ENCODE measurements at places on chromosomes 2 and 18. TPM values are rescaled to one million over a fixed set of nuclear protein-coding genes. Genes with fewer than 3 reads are reported as not detected.

Gene SRD5A2
- polyA plus RNA-seq: not detected

Gene ASB18
- not detected for polyA plus RNA-seq

Gene FAM237A
- not detected for polyA plus RNA-seq

DNA sequence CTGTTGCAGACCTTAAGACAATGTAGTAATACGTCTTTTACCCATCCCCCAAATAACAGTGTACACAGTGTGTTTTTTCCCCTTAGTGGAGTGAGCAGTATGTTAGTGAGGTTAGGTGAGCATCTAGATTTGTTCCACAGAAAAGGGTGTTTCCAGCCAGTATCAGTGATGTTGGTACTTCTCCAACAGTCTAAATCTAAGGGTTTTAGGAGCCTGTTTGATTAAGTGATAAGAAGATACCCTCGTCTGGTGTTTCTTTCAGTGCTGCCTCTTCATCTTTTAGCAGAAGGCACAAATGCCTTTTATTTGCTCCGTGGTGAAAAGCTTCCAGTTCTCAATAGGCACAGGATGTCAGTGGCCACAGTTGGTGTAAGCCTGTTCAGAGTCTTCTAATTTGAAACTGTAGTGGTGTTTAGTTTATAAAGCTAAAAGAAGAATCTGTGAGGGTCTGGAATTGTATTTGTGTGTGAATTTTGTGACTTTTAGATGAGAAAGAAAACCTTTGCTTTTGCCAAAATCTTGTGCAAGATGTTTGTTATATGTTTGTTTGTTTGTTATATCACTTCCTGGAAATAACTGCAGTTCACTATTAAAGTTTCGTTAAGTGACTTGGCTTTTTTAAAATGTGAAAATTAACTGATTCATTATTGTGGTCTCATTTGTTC lies 71.2 kb downstream of the MAP4K4 start:
- peak overlapping the region; percentile 49 for H3K4me3 ChIP-seq
- peak overlapping the region; percentile 47 for H3K27ac ChIP-seq
- peaks cover 72% of the 10 kb centered on the region for H3K4me1 ChIP-seq
- DNase-seq: peak; percentile 60
- no peaks in the 10 kb centered on the region for H3K27me3 ChIP-seq

DNA sequence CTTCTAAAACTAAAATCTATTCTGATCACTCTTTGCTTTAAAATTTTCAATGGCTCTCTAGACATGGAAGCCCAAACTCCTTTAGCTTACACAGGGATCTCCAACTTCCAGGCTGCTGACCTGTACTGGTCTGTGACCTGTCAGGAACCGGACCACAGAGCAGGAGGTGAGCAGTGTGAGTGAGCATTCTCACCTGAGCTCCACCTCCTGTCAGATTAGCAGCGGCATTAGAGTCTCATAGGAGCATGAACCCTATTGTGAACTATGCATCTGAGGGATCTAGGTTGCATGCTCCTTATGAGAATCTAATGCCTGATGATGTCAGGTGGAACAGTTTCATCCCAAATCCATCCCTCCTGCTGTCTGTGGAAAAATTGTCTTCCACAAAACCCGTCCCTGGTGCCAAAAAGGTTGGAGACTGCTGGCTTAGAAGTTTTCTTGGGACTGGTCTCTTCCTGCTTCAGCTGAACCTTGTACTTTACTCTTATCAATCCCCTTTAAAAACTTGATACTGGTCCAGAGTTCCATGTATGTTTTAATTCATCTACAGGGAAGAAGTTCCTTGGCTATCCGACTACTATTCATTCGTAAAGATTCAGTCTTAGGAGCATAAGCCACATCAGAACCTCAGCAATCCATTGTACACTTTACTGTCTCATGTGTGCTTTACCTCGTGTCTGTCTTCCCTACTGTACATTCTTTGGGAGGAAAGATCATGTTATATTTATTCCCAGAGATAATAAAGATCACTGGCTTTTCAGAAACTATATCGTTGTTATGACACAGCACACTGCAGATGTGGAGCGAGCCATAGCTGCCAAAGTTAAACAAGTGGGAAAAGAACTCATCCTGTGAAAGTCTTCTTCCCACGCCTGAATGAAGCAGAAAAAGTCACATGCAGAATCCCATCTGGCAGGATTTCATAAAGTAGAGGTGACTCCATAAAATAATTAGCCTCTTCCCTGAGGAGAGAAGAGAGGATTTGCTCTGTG lies 183.8 kb downstream of the LRATD1 start:
- H3K4me3 ChIP-seq: no peak overlapping the region
- no peak overlapping the region for H3K27ac ChIP-seq
- H3K4me1 ChIP-seq: no peaks in the 10 kb centered on the region
- no peak for DNase-seq
- H3K27me3 ChIP-seq: no peaks in the 10 kb centered on the region

DNA sequence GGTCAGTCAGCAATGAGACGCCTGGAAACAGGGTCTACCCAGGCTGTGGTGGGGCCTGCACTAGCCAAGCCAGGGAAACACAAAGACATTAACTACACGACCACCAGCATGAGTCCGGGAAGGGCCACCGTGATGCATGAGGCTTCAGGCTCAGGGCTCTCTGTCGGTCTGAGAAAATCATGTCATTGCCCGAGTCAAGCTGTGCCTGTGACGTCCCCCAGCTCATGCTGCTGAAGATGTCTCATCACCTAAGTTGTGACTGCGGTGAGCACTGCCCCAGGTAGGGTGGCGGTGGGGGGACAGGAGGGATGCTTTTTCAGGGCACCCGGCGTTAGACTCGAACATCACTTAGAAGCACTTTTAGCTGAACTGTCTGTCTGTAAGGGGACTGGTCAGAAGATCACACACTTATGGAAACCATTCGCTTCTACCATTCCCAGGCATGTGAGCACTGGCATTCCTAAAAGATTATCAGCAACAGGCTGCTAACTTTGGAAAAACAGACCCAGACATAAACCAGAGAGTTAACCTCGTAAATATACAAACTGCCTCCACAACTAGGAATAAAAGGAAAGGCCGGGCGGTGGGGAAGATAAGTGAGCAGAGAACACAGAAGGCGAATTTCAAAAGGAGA lies 234.5 kb downstream of the HDAC4 start:
- no peak overlapping the region for H3K27ac ChIP-seq
- DNase-seq: no peak
- no peak overlapping the region for H3K4me3 ChIP-seq
- no peaks in the 10 kb centered on the region for H3K27me3 ChIP-seq

DNA sequence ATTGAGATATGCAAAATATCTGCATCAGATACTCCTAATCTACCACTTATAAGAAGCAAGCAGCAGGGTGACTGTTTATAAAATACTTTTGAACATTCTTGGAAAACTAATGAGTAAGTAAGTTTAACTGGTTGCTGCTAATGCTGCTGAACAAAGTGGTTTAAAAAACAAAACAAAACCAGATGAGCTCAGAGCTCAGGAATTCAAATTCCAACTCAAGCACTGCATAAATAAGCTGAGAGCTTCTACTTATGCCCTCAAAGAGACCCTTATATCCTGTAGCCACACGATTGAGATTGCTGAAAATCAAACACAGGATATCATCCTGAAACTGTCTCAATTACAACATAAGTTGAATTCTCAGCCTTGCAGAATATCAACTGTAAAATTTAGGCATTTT lies 62.3 kb upstream of the NYAP2 start:
- no peaks in the 10 kb centered on the region for H3K27me3 ChIP-seq
- no peak for DNase-seq
- no peak overlapping the region for H3K4me3 ChIP-seq

DNA sequence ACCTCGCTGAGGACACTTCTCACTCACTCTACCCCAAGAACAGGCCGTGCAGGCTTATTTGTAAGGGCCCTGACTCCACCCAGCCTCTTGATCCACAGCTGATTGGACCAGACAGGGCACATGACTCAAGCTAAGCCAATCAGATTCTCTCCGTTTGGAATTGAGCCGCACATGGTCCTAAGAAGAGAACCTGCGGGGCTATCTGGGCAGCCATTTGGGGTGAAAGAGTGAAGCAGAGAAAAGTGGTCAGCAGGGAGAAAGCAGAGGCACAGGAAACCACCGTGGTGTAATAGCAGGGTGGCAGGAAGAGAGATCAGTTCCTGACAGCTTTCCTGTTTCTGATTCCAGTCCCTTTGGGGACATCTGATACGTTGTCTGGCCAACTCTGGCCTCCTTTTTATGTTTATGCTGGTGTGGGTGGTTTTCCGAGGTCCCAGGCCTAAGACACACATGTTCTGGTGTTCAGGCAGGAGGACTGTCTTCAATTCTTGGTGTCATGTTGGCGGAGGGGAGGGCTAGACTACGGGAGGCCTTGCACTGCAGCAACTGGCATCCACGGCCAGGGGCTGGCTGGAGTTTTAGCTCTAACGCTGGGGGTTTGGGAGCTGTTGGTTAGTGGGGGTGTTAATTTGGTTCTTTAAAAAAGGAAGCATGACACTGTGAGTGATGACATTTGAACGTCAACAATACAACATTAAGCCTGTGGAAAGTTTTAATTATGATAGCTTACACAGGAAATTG lies 26.1 kb upstream of the SPTBN1 start:
- no peak for DNase-seq
- H3K4me3 ChIP-seq: no peak overlapping the region
- H3K4me1 ChIP-seq: peaks cover 3% of the 10 kb centered on the region

DNA sequence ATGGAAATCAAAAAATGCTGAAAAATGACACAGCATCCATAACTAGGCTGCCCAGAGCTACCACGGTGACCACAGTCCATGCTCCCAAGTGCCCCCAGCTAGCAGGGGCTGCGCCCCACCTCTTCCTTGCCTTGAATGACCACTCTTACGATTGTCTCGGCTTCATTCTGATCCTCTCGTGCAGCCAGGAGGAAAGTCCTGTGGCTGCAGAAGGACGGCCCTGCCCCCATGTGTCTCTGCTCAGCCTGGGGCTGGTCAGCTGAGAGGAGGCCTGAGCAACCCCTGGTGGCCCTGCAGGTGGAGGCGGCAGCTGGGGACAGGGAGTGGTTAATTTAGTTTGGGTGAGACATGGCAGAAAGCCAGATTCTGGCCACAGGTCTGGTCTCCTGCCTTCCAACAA lies 54.3 kb downstream of the KCNF1 start:
- no peaks in the 10 kb centered on the region for H3K4me1 ChIP-seq
- DNase-seq: no peak
- H3K36me3 ChIP-seq: no peaks in the 10 kb centered on the region
- H3K4me3 ChIP-seq: no peak overlapping the region
- no peak overlapping the region for H3K27ac ChIP-seq

- no peak overlapping the region for H3K4me3 ChIP-seq
- H3K4me1 ChIP-seq: no peaks in the 10 kb centered on the region
These were observed 122.4 kb downstream of the SETBP1 start for GRCh38 chr18:44803019-44803650.

DNA sequence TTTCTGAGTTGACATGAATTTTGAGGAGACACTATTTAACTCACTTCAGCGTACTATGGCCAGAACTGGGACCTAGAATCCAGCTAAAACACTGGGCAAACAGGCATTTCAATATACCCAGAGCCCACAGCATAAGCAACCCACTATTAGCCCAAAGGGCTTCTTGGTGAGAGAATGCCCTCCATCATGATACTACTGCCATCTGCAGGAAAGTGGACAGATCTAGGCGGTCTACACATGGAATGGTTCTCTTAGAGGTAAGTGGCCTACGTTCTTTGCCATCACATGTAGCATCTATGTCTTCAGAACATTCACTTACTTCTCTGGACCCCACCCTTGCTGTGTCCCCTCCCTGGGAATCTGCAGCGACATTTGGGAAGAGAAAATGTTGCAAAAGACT lies 181.3 kb upstream of the LINC00305 start:
- DNase-seq: no peak
- no peaks in the 10 kb centered on the region for H3K36me3 ChIP-seq
- H3K4me1 ChIP-seq: no peaks in the 10 kb centered on the region
- H3K27ac ChIP-seq: no peak overlapping the region
- H3K4me3 ChIP-seq: no peak overlapping the region

DNA sequence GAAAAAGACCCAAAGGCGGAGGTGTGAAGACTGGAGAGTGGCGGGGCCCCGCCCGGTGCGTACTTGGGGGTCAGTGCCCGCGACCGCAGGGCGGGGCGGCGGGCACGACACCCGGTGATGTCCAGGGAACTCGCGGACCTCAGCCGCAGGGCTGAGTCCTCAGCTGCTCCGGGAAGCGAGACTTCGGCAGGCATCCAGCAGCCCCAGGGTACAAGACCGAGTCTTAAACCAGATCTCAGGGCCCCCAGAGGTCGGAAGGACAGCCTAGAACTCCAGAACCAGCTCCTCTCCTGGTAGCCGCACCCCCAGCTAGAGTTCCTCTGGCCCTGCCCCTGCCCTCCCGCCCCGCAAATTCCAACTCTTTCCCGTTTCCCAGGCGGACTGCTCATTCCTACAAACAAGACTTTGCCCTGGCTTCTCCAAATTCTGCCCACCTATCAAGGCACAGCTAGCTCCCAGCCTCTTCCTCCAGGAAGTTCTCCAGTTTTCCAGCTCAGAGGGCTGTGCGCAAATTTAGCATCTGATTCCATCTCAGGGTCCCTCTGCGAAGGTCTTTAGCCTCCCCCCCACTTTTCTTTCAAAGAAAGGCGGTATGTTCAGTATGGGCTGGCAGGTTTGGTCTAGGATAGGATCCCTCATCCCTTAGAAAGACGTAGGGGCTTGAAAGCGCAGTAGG lies 26.0 kb upstream of the NOTO start:
- peak overlapping the region; percentile 66 for H3K4me3 ChIP-seq
- peaks cover 26% of the 10 kb centered on the region for H3K4me1 ChIP-seq
- H3K27me3 ChIP-seq: peaks cover 9% of the 10 kb centered on the region
- H3K36me3 ChIP-seq: no peaks in the 10 kb centered on the region
- no peak overlapping the region for H3K27ac ChIP-seq

DNA sequence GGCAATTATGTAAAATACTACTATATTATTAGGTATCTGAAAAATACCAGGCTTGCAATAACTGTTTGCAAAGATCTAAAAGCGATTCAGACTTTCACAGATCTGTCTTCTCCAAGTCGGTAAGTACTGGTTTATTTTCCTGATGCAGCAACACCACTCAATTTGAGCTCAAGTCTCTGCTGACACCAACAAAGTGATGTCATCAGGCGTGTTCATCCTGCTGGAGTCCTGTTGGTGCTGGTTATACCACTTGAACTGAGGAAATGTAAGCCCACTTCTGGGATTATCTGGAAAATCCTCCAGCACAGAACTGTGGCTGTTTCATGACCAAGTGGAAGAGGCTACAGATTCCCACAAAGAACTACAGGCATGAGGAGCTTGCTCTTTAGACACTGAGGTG lies 267.6 kb downstream of the BCL2 start:
- no peak for DNase-seq
- no peak overlapping the region for H3K4me3 ChIP-seq

- no peak for DNase-seq
- no peaks in the 10 kb centered on the region for H3K36me3 ChIP-seq
- H3K4me3 ChIP-seq: no peak overlapping the region
- no peaks in the 10 kb centered on the region for H3K4me1 ChIP-seq
- H3K27ac ChIP-seq: no peak overlapping the region
- no peaks in the 10 kb centered on the region for H3K27me3 ChIP-seq
These were observed 578.3 kb upstream of the TMEFF2 start for GRCh38 chr2:192773044-192773443.

- H3K4me3 ChIP-seq: no peak overlapping the region
- H3K27ac ChIP-seq: no peak overlapping the region
These were observed 126.6 kb downstream of the TNS1 start for GRCh38 chr2:217876253-217876570.

GRCh38 chr2:171320208-171320621 lies 113.6 kb downstream of the METTL8 start:
- peak overlapping the region; percentile 65 for H3K27ac ChIP-seq
- H3K4me1 ChIP-seq: peaks cover 35% of the 10 kb centered on the region
- H3K4me3 ChIP-seq: peak overlapping the region; percentile 83
- no peaks in the 10 kb centered on the region for H3K27me3 ChIP-seq
- H3K36me3 ChIP-seq: no peaks in the 10 kb centered on the region

Measured in CD4-positive, CD25-positive, alpha-beta regulatory T cell (primary cell).